Kidney epithelial cell (primary cell): ENCODE measurements at places on chromosomes 5 and 9. TPM values are rescaled to one million over a fixed set of nuclear protein-coding genes. Genes with fewer than 3 reads are reported as not detected.

DNA sequence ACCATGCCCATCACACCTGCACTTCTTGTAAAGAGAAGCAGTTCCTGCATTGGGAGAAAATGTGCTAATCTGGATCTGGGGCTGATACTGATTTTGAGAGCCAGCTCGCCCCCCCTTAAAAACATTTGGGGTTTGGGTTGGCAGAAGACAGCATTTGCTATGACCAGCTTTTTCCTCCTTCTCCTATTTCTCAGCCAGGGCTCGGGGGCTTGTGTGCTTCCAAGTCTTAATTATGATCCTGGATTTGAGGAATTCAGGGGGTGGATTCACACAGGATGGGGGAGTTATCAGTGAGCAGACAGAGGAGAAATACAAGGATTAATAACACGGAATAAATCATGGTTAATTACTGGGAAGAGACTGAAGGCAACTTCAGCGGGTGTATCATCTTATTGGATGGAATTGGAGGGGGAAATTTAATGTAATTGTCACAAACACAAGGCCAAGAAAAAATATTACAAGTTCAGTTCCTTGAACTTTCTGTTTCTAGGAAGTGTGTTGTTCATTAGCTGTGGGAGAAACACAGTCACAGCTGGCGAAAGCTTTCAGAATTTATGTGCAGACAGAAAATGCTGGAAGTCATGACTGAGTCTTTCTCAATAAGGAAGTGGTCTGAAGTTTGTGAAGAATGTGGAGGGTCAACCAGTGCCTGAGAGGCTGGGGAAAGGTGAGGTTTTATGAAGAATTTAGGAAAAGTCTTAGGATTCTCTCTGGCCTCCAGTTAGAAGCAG lies 15.3 kb downstream of the C9orf152 start:
- peak; percentile 66 for DNase-seq

GRCh38 chr5:81819556-81820317 lies 68.8 kb upstream of the SSBP2 start:
- no peak for DNase-seq

GRCh38 chr9:93491593-93492232 lies 38.3 kb upstream of the FAM120AOS start:
- no peak for DNase-seq

DNA sequence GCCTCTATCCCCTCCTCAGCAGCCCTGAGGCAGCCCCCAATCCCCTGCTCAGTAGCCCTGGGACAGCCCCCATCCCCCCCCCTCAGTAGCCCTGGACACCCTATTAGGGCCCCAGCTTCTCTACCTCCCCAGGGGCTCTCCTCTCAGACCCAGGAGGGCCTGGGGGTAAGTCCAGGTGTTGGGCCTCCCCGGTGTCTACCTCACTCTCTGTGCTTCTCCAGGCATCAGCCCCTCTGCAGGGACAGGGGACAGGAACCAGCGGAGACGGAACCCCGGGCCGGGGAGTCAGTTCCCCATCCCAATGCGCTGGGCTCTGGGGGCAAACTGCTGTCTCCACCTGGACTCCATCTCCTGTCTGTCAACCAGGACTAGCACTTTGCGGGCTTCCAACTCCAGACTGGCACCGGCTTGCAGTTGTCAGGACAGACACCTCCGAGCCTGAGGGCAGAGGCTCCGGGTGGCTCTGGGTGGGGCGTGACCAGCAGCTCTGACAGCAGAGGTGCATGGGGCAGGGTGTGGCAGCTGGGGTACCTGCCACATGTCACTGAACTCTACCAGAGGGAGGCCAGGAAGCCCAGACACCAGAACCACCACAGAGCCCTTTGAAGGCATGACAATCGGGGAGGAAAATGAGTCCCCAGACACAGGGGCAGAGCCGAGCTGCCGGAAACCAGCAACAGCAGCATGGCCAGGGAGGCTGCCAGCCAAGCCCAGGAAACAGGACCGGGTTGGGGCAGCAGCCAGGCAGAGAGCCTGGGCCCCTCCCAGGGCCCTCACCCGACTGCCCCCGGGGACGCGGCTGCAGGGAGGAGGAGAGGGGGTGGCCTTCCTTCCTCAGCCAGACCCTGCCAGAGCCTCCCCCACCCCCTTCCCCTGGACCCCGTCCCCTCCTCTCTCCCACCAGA lies 17.7 kb upstream of the UBAC1 start:
- no peak for DNase-seq

DNA sequence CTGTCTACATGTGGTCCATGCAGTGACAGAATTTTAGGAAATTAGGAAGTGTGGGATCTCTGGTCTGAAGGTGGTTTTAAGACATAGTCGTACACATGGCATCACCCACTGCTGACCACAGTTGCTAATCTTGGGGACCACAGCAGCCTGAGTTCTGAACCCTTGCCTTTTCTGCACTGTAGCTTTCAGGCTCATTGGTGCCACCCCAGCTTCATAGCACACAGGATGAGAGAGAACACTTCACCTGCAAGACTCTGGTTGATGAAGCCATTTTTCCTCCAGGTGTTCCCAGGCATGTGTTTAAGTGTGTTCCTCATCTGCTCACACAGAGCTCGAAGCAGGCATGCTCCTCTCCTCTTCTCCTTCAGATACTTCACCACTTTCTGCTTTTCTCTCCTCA lies 68.2 kb upstream of the S1PR3 start:
- DNase-seq, result no peak

DNA sequence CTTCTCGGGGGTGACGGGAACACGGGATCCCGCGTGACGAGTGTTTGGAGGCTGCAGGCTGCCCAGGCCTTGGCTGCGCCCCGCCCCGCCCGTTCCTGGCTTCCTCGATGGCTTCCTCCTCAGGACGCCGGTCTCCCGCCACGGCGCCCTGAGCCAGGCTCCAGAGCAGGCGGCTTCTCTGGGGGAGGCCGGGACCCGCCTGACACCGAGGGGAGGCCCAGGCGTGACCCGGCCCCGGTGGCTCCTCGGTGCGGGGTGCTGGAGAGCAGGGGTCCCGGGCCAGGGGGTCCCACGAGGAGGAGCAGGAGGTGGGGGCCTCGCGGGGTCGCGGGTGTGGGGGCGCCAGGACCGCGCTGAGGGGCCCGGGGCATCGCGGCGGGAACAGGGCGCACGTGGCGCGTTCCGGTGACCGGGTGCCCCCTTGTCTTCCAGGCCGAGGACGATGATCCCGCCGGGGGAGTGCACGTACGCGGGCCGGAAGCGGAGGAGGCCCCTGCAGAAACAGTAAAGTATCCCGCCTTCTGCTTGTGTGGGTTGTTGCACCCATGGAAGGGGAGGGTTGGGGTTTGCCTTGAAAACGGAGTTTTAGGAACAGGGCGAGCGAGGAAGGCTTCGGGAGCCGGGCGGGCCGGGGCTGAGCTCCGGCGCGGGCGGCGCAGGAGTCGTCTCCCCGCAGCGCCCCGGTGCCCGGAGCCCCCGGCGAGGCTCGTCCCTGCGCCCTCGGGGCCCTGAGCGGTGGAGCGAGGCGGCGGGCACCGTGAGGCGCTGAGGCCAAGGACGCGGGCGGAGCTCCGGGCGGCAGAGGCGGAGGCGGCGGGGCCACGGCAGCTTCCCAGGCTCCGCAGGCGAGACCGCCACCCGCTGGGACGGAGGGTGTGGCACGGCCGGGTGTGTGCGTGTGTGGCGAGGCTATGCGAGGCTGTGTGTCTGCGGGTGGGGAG lies 22.2 kb downstream of the AHRR start:
- no peak for DNase-seq

DNA sequence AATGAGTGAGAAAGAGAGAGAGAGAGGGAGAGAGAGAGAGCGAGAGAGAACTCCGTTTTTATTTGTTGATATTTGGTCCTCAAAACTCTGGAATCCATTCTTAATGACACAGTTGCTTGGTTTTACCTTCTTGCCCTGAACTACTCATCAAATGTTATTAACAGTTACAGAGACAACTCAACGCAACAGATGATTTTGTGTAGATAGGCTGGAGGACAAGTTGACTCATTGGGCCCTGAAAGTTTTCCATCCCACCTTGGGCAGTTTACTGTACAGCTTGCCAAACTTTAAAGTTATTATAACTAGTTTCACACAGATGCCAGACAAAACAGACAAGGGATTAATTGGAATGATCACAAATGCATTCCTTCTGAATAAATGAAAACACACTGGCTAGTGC lies 339.9 kb downstream of the ARL15 start:
- no peak for DNase-seq

DNA sequence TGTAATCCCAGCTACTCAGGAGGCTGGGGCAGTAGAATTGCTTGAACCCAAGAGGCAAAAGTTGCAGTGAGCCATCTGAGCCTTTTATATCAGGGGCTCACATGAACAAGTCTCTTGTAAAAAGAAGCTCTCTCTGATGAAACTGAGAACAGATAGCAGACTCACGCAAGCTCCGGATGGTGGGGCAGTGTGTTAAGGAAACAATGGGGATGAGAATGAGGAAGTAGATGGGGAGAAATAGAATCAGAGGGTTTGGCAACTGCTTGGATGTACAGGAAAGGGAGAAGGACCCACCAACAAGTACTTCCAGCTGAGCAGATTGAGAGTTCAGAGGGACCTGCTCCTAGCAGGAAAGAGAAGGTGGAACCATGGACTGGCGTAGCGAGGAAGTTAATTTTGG lies 18.6 kb downstream of the TMEM252 start:
- DNase-seq, result no peak

DNA sequence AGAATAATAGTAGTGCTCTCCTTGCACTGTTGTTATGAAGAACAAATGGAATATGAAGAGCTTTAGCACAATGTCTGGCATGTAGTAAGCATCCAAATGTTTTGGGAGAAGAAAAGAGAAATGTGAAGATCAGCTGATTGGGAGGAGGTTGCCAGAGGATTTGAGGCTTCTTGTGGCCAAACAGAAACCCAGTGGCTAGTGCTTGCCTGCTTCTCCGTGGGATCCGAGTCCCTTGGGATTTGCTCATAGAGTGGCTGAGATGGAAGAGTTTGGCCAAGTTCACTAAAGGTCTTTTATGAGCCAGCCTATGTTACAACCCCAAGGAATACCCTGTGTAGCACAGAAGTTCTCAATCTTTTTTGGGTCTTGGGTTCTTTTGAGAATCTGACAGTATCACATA lies 86.0 kb downstream of the ANGPTL2 start:
- no peak for DNase-seq

- DNase-seq, result no peak
Observed at GRCh38 chr5:68421485-68422220, 206.1 kb downstream of the PIK3R1 start.

GRCh38 chr5:59025734-59026133 lies 442.9 kb downstream of the RAB3C start:
- DNase-seq, result no peak

DNA sequence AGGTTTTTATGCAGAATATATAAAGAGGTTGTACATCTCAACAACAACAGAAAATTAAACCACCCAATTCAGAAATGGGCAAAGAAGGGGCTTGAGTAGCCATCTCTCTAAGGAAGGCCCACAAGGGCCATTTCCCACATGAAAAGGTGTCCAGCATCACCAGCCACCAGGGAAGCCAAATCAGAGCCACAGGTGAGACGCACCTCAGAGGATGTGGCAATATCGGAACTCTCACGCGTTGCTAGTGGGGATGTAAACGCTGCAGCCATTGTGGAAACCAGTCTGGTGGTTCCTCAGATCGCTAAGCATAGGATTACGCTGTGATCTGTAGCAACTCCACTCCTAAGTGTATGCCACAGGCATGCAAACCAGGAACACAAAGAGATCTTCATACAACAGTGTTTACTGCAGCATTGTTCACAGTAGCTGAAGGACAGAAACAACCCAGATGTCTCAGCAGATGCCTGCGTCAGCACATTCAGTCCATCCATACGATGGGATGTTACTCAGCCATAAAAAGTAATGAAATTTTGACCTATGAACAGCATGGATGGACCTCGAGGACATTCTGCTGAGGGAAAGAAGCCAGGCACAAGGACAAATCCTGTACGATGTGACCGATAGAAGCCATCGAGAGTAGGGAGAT lies 84.3 kb upstream of the CACNA1B start:
- no peak for DNase-seq

GRCh38 chr5:156918311-156918845 lies 44.6 kb downstream of the TIMD4 start:
- DNase-seq, result peak; percentile 12

The SLC6A18 gene
- total RNA-seq, result not detected in 2 replicates

The OBP2B gene
- not detected in 2 replicates for total RNA-seq

The TEK gene
- 0.07 and 0.33 TPM in 2 replicates for total RNA-seq

The CCDC187 gene
- total RNA-seq, result under 0.01 and 0.04 TPM in 2 replicates

The TMEM245 gene
- 42.0 and 44.5 TPM in 2 replicates for total RNA-seq

The SLC4A9 gene
- 0.07 TPM in 1 of 2 replicates, not detected in the other for total RNA-seq

The FYB1 gene
- not detected in 2 replicates for total RNA-seq

The RXRA gene
- 15.0 and 19.7 TPM in 2 replicates for total RNA-seq

The GABRG2 gene
- total RNA-seq, result not detected in 2 replicates
